Activated T-cell treated with anti-CD3 and anti-CD28 coated beads for 4 hours (primary cell): ENCODE measurements at places on chromosomes 5 and 9.

- no peak for DNase-seq
Measured at GRCh38 chr5:161535762-161536161, 10.8 kb downstream of the GABRB2 start.

DNA sequence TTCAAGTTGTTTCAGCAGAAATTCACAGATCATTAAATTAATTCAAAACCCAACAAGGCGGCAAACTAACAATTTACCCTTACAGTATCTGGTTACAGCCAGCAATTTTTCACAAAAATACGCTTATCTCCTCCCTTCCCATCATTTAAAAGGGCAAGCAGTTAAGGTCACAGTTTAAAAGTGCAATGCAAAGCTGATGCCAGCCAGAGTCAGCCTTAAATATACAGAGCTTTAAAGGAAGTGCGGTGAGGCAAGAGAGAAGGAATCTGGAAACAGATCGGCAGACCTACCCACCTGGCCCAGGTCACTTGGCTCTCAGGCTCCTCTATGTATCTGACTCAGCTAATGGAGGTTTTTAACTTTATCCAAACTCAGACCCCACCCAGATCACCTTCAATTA is 31.0 kb downstream of the EPB41L4A start:
- DNase-seq, result no peak

GRCh38 chr5:64384765-64385164 is 121.0 kb upstream of the RGS7BP start:
- DNase-seq, result no peak

DNA sequence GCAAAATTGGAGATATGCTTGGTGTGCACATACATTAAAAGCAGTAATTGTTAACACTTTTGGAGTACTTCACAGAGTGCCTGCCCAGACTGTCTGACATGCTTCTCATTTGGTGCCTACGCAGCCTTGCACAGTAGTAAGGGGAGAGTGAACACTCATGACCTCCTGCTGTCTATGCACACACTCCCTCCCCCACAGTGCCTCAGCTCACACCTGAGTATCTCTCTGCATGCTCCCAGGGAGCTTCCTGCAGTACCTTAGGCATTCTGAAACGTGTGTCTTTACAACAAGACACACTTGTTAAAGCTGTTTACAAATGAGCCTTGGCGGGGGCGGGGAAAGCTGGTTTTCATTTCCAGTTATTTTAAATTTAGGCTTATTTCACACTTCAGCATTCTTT is 18.0 kb downstream of the MAP3K1 start:
- no peak for DNase-seq

- DNase-seq, result no peak
Measured at GRCh38 chr9:74736646-74737045, 151.1 kb downstream of the TRPM6 start.

- DNase-seq, result no peak
Measured at GRCh38 chr5:31952067-31952466, 222.1 kb downstream of the GOLPH3 start.

DNA sequence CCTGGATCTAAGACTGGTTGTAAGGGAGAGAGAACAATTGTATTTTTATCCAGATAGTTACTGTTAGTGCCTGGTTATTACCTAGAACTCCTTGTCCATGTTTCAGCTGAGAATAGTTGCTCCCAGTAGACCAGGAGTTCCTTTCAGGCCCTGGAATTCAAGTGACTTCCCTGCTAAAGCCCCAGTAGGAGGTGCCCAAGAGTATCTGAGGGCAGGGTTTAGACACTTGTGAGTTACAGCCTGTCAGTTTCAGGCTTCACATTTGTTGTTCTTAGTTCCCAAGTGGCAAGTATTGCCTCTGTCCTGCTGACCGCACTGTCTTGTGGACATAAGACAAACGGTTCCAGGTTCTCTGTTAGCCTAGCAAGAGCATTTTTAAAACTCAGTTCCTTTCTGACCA is 743.9 kb upstream of the SEMA6A start:
- no peak for DNase-seq

GRCh38 chr5:87150630-87151029 is 117.1 kb upstream of the RASA1 start:
- no peak for DNase-seq

GRCh38 chr9:132698989-132699388 is 28.7 kb downstream of the GTF3C4 start:
- no peak for DNase-seq

DNA sequence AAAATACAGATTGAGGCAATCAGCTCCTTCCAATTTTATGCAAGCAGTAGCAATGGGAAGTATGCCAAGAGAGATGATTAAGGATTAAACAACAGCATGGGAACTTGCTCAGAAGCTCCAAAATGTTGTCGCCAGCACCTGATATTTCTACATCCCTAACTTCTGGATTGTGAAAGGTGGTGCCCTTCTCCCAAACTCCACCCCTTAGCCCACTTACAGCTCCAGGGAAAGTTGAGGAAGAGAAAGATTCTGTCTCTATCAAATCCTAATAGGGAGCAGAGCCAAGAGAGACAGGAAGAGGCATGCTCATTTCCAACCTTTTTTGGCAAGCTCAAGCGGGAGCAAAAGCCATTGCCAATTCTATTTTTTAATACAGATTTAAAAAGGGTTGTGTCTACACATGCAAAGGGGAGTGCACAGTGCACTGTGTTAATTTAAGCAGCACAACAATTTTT is 92.4 kb upstream of the NR3C1 start:
- DNase-seq, result no peak

DNA sequence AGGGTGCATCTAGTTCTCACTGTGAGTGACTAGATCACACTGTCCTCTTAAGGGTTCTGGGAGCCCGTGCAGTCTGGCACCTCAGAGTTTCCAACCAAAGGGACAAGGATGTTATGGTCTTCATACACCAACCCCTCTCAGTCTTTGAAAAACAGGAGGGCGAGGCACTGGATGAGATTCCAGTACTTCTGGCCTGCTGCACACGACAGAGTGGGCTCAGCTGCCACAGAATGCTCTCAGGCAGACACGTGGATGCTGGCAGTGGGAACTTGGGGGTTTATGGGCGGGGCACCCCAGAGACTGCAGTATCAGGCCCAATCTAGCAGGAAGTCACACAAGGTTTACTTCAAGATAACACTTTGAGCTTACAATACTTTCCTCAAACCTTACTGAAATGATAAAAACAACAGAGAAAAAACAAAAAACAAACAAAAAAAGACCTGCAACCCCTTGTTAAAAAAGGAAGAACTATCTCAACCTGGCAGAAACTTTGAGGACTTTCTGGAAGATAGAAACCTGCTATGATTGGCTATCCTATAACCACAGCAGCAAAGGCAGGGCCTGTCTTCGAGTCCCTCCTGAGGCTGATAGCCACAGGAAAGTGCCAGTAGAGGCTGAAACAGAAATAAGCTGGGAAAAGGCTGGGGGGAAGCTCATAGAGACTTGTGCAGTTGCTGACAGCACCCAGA is 28.3 kb upstream of the TGFBR1 start:
- peak; percentile 22 for DNase-seq

- DNase-seq, result no peak
Measured at GRCh38 chr5:172898218-172898842, 60.9 kb upstream of the RPL26L1 start.

DNA sequence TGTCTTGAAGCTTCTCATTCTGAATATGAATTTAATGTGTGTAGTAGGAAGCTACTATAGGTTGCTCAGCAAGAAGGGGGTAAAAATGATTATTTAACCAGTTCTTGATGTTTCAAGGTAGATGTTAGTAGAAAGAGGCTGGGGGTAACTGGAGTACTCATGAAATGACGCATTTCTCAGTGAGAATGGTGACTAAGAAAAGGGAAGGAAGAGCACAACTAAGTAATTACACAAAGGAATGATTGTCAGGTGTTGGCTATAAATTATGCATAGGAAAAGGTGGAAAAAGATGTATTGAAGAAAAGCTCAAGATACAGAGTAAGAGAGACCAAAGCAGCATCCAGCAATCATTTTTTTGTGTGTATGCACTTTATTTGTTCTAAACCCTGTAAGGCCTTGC is 1.4 kb upstream of the PSIP1 start:
- no peak for DNase-seq

- DNase-seq, result no peak
Measured at GRCh38 chr9:77544546-77544945, 103.6 kb downstream of the GNA14 start.

DNA sequence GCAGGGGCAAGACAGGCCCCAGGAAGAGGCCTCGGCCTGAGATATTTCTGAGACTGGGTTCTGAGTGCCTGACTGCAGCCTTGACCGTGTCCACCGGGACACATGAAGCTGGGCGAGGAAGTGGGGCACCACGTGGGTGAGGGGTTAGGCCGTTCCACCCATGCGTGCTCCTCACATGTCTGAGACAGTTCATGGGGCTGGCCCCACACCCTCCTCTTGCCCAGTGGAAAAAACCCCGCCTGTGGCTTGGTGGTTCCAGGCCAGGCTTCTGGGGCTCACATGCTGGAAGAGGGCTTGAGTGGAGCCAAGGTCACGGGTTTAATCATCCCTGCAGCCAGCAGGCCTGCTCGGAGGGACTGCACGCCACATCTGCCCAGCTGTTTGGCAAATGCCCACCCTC is 11.4 kb downstream of the HMCN2 start:
- no peak for DNase-seq

GRCh38 chr9:84867186-84867585 is 197.7 kb downstream of the NTRK2 start:
- no peak for DNase-seq

GRCh38 chr9:1014640-1015039 is 35.5 kb upstream of the DMRT2 start:
- DNase-seq, result no peak

DNA sequence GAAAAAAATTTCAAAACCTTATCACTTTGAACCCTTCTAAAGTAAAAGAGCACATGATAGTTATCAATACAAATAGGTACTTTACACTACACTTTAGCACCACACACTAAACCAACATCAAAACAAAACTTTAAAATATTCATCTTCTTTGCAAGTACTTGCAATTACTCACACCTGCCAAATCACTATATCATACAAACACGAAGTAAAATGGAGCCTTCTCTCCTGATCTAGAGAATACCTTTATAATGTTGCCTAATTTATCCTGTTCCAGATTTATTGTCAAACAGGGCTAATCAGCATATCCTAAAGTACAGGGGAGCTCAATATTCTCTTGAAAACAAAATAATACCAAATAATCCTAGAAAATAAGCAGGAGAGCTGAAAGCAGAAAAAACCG is 3.0 kb downstream of the RNF145 start:
- no peak for DNase-seq

- DNase-seq, result no peak
Measured at GRCh38 chr9:93895535-93895934, 59.6 kb downstream of the BARX1 start.

GRCh38 chr5:6178846-6179532 is 199.4 kb downstream of the MED10 start:
- no peak for DNase-seq

- no peak for DNase-seq
Measured at GRCh38 chr9:137235424-137236237, 4.9 kb downstream of the SLC34A3 start.

DNA sequence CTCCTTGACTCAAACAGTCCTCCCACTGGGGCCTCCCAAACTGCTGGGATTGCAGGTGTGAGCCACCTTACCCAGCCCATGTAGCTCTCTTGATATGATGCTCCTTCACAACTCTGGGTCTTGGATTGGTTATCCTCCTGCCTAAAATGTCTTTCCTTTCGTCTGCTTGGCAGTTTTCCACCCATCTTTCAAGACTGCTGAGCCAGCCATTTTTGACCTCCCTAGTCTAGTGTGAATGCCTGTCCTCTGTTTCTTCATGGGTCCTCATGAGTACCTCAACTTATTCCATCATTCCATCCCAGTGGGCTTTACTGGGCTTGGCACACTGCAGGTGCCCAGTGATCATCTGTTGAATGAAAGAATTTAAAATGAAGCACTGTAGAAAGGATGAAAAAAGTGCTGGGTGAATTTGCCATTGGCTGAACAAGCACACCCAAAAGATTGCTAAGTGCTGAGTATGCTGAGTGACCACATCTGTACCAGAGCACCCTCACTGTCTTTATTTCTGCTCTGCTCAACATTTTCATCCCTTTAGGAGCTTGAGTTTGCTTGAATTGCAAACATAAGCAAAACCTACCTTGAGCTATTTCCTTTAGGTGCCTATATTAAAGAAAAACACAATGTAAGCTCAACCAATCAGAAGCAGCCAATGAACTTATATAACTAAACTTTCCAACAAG is 84.8 kb upstream of the FAM169A start:
- no peak for DNase-seq

DNA sequence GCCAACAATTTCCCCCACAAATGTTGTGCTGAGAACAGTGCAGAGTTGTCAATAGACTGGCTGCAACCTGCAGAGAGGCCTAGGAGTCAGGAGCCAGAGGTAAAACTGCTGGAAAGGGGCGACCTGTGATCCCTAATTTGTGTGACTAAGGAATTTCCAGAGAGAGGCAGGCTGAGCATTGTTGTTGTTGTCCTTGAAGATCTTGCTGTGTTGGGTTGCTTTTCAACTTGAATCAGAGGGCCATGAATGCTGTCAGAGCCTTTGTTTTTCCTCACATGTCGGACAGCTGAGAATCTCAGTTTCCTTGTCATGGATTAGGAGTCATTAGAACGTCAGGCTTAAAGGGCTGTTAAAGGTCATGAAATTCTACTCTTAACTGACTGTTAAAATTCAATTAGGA is 134.6 kb upstream of the ASTN2 start:
- no peak for DNase-seq

DNA sequence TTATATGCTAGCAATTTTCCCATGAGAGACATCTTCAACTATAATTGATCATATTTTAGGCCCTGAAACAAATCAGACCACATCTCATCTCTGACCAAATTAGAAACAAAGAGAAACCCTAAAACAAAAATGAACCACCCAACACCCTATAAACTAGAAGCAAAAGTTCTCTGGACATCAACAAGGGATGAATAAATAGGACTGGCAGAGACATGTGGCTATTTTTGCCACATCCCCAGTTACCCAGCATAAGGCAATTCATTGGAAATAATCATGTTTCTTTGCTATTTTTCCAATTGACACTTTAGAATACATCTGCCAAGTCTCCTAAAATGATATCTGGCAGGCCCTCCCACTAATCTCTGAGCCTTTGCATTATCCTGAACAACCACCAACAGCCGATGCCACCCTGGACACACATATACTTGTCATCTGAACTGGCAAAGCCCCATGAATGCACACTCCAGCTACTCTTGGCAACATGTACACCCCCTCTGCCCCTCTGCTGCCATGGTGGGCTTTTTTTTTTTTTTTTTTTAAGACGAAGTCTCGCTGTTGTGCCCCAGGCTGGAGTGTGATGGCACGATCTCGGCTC is 53.5 kb upstream of the EQTN start:
- DNase-seq, result no peak

- no peak for DNase-seq
Measured at GRCh38 chr9:79395755-79396154, 176.0 kb upstream of the TLE4 start.

DNA sequence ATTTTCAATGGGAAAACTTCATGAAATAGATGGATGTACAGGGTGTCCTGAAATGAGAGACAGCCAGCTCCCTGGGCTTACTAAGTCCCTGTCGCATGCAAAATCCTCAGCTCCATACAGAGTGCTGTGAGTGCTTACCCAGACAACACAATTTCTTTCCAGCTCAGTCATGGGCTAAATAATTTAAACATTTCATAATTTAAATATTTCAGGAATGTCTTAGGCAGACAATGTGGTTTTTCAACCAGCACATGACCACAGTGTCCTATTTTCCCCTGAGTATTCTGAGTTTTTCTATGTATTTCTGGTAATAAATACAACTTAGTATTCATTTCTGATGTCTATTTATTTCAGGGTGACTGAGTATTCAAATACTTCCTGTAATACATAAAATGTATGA is 188.5 kb upstream of the SNX2 start:
- DNase-seq, result no peak

GRCh38 chr9:99954819-99955218 is 48.4 kb downstream of the STX17 start:
- DNase-seq, result no peak
